ENCODE measurements at places on chromosomes 3 and 15. TPM values are rescaled to one million over a fixed set of nuclear protein-coding genes. Genes with fewer than 3 reads are reported as not detected.

DNA sequence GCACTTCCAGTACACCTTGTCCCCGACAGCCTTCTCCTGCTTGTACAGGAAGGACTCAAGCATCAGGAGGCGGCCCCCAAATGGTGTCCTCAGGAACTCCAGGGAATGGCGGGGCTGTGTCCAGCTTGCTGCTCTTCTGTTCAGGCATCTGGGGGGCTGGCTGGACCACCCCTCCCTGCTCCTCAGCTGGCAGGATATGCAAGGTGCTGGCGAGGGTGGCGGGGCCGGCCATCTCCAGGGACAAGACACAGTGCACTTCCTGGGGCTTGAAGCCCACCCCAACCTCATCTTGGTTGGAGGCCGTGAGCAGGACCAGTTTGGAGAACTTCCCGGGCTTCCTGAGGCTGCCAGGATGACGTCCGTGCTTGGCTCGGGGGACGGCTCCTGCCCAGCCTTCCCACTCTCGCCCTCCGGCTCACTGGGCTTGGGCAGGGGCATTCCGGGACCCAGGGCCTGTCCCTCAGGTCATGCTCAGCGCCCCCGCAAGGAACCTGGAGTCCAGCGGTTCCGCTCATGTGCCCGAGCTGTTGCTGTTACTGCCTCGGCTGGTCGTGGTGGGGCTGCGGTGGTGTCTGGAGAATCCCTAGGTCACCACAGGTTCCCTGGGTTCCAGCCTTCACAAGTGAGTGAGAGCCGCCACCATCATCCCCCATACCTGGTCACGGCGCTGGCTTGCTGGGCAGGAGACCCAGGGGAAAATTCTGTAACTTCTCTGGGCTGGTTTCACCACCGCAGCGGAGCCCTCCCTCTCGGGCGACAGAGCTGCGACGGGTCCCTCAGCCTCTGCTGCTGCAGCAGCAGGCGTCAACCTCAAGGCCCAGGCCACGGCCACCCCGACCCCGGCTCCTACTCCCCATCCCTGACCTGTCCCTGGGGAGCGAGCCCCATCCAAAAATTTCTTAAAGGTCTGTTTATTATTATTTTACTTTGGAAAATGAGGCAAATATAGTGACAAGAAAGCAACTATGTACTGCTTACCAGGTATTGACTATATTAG, 82.8 kb upstream of the FXR1 start:
- no peak for DNase-seq

GRCh38 chr15:75836959-75837334, 6.3 kb upstream of the UBE2Q2 start:
- no peak for DNase-seq

DNA sequence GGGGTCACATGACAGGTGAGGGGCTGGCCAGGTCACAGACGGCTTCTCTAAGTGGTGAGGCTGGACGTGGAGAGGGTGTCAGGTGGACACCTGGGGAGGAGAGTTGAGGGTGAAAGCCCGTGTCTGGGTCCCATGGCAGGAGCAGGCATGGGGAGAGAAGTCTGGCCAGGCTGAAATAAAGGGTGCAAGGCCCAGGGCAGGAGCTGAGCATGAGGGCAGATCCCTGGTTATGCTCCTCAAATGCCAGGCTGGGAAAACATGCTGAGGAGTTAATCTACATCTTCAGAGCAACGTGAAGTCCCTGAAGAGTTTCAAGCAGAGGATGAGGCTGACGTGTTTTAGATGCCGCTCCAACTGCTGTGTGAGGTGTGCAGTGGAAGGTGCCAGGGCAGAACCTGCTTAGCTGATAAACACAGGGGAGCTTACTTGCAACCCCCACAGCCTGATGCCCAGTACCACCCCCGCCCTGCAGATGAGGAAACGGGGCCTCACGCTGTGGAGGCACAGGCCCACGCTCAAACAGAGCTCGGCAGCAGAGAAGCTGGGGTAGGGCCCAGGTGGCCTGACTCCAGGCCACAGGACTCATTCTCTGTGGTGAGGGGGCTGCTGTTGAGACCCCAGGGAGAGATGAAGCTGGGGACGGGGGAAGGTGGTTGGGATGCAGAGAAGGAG, 40.5 kb downstream of the HCN4 start:
- peak; percentile 18 for DNase-seq

- no peak for DNase-seq
These were observed 160.1 kb downstream of the MFSD1 start for GRCh38 chr3:158961911-158962310.

GRCh38 chr3:18556001-18556408, 130.9 kb upstream of the SATB1 start:
- DNase-seq = no peak

- no peak for DNase-seq
These were observed 41.9 kb upstream of the SLC6A1 start for GRCh38 chr3:10950476-10951294.

- no peak for DNase-seq
These were observed 11.8 kb downstream of the XXYLT1 start for GRCh38 chr3:195259154-195259474.

GRCh38 chr15:70974004-70974832, 81.6 kb downstream of the LRRC49 start:
- DNase-seq = no peak

GRCh38 chr3:127647166-127647844, 18.3 kb downstream of the PODXL2 start:
- peak; percentile 64 for DNase-seq

The MYLK gene
- total RNA-seq = 80.3 TPM

The PIGB gene
- 14.4 TPM for total RNA-seq

The SLCO3A1 gene
- 25.9 TPM for total RNA-seq

The MESP2 gene
- total RNA-seq = 0.96 TPM
